Bone marrow (tissue), 2 donors: ENCODE measurements at places on chromosomes 1 and 21.
A peak's percentile ranks its signal among the peaks of the same experiment; 100 is the strongest.

DNA sequence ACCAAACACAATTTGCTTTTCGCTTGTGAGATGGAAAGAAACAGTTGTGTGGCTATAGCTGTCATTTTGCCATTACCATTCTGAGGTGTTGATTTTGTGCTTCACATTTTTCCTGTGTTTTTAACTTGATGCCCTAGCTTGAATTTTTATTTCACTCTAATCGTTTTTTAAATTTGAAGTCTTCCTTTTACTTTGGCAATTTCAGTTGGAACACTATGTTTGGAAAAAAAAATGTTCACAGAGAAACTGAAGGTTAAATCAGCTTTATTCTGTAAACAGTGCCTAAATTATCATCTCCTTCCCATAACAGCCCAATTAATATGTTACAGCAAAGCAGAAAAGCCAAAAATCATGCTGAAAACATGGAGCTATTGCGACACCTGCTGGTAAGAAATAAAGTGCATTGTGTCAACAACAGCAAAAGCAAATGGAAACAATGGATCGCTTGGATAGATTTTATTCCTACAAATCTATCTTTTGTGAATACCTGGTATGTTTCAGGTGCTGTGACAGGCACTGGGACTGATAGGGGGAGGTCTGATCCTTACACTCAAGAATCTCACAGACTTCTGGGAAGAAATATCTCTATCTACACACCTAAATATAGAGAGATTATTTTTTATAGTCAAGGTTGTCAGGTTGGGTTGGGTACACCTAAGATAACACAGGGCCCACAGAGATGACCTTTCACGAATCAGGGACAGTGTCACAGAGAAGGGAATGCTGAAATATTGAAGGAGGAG lies 16.2 kb upstream of the ERICH3 start:
- DNase-seq: no peak

GRCh38 chr1:240341365-240342250 lies 249.9 kb downstream of the FMN2 start:
- DNase-seq: no peak

GRCh38 chr1:227899820-227900449 lies 47.8 kb downstream of the WNT9A start:
- no peak for DNase-seq

DNA sequence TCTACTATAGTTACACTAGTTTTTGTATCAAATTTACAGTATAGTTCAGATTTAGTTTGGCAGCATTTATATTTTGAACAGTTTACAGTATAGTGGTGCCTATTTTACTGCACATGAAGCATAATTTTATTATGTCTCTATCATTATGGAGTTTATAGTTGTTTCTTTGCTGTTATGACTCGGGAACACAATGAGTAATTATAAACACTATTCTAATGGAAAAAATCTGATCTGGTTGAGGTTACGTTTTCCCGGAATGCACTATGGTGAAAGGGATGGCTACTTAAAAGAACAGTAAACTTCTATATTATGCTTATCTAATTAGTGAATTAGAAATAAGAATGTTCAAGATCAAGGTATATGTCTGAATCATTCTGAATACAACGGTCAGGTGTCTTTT lies 10.6 kb downstream of the LCA5L start:
- DNase-seq: no peak

- DNase-seq: no peak
These were observed 410.6 kb upstream of the VAMP3 start for GRCh38 chr1:7360526-7360925.

DNA sequence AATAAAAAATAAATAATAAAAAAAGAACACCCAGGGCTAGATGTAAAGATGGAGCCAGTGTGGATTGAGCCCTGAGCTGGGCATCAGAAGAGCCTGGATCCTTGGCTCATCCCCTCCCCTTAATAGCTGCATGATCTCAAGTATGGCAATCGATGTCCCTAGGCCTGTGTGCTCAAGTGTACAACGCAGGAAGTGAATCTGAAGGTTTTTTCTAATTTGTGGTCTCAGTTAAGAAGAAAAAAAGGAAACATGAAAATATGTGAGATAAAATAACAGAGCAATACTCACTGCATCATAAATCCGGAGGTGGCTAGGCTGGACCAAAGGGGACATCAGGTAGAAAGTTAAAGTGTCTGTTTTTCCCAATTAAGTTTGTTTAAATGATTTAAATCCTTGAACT lies 47.3 kb upstream of the SLC44A3 start:
- no peak for DNase-seq

GRCh38 chr1:112141923-112142322 lies 152.5 kb upstream of the KCND3 start:
- no peak for DNase-seq

DNA sequence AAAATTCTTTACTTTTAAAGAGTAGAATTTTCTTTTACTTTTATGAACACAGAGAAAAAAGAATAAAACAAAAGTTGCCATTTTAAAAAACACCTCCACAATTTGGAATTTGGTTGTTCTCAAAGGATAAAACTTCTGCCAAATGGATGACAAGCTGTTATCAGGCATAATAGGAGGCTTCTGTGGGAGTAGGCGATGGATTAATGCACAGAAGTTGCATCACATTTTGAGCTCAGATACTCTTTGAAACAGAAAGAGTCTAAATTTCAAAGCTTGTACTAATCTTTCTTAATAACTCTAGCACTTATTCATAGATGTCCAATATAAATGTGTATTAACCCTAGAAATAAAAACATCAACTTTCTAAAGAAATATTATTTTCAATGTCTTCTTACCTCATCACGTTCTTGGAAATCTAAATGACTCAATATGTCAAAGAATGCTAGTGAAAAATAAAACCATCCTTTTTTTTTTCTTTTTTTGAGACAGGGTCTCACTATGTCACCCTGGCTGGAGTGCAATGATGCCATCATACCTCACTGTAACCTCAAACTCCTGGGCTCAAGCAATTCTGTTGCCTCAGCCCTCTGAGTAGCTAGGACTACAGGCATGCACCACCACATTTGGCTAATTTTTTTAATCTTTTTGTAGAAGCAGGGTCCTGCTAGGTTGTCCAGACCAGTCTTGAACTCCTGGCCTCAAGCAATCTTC lies 112.8 kb upstream of the USP25 start:
- DNase-seq: no peak

- no peak for DNase-seq
These were observed 258.3 kb upstream of the NEGR1 start for GRCh38 chr1:72540674-72541073.

DNA sequence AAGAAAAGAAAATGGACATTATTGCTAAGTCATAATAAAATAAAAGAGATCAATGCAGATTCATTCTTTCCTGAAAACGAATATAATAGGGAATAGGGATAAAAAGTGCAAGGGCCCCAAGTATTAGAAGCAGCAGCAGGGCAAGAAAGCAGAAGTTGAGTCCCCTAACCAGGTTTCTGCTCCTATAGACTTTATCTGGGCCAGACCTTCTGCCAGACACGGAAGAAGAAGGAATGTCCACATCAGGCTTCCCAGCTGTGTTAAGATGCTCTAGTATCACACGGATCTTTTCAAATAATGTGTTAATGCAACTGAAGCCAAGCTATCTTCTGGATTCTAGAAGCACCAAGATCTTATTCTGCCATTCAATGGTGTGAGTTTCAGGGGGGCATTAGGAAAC lies 26.9 kb downstream of the CD244 start:
- no peak for DNase-seq

DNA sequence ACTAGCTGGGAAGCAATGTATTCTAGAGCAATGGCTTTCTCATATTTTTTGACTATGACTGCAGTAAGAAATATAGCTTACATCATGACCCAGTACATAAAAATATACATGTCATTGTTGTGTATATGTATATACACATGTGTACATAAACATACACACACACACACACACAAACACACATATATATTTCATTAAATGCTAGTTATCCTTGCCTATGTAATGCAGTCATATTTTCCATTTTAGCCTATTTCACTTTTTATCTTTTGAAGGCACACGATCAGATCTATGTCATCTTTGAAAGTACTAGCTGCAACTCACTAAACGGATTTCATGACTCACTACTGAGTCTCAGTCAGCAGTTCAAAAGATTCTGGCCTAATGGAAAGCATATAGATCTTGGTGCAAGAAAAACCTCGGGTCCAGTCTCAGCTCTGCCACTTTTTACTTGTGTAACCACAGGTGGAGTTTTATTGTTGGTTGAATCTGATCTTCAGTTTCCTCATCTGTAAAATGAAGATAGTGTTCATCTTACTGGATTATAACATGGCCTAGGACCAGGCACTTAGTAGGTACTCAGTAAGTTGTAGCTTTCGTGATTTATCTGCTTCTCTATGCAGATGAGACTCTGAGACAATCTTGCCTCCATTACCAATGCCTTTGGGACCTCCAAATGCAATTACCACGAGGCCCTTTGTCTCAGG lies 325.6 kb downstream of the RRAGC start:
- DNase-seq: no peak

DNA sequence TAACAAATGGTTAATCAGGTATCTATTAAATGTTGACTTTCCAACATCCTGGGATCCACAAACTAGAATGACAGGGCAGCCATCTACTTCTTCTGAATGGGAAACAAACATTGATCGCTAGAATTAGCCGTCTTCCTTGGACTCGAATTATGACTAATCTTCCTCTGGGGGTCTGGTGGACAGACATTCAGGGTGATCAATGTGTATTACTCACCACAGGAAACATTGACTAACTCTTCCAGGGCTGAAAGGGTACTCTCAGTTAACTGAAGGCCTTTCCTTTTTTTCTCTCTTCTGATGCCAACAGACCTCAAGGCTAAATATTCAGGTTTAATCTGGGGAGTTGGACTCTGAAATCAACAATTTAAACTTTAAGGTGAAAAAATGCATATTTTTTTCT lies 9.5 kb downstream of the NOL9 start:
- no peak for DNase-seq

- DNase-seq: no peak
These were observed 102.3 kb upstream of the LPGAT1 start for GRCh38 chr1:211932933-211933254.

DNA sequence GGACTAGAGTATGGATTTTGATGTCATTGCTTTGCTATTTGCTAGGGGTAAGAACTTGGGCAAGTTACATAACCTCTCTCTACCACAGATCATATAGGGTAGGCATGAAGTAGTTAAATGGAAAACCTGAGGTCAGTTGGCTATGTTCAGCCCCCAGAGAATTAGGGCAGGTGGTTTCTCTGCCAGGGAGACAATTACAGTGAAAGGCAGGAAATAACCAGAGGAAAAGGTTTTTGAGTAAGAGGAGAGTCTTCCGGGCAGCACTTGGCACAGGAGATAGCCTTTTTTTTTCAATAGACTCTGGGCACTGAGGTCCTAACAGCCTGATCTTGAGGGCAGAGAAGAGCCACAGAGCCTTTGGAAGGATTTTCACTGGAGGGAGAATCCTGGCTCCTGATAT lies 16.7 kb upstream of the SERBP1 start:
- DNase-seq: no peak

DNA sequence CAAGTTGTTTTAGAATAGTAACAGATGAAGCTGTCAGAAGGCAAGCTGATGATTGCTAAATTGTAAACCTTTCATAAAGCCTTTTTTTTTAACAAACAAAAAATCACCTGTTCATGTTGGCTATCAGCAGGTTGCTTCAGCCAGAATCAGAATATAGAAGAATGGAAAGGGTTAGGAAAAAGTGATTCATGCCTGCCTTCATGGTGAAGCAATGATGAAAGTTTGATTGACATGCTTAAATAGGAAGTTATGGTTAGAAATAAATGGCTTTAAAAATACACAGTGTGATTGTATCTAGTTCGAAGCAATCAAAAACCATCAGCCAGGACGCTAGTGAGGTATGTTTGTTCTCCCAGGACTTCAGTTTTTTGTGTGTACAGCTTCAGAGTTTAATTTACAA lies 37.9 kb downstream of the GABPA start:
- DNase-seq: peak; percentile 49

GRCh38 chr1:157056269-157056668 lies 10.7 kb upstream of the ARHGEF11 start:
- no peak for DNase-seq

DNA sequence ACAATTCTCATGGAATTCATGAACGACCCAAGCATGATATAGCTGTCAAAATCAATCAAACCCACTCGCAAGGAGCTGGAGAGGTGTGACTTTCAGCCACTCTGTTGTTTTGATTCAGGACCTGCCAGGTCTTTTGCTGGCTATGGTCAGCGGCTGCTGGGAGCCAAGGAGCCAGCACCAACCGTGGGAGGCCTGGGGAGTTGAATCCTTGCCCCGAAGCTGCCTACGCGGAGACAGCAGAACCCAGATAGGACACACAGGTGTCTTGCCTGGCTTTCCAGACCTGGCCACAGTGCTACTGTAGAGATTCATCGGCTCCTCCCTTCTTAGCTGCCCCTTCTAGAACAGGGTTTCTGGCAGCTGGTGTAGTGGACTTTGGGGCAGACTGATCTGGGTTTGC lies 42.7 kb downstream of the ZSCAN20 start:
- no peak for DNase-seq

- no peak for DNase-seq
These were observed 24.8 kb downstream of the TGFB2 start for GRCh38 chr1:218369688-218370511.

DNA sequence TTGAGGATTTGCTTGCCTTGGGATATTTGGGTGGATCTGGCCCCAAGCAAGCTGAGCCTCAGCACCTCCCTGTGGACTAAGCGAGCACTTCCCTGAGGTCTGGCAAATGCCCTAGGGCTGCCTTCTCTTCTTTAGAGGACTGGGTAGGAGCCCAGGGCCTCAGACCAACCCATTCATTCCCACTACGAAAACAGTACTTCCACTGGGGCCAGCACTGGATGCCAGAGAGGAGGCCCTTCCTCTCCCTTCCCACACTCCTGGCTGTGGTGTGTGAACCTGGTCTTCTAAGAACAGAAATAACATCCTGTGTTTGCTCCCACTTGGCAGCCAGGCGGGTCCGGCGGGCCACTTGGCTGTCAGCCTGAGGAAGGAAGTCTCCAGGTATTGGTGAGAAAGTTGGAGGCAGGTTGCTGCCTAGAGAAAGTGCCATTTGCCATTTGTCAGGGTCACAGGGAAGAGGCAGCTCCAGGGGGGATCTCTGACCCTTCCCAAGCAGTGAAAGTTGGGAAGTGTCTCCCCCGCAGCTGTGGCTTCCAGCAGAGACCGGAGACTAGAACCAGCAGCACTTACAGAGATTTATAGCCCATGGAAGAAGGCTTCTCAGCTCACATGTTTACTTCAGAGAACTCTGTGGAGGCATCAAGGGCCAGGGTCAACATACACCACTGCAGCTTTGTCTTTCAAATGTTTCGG lies 323.5 kb downstream of the SIPA1L2 start:
- no peak for DNase-seq

- DNase-seq: no peak
These were observed 74.5 kb downstream of the FOXJ3 start for GRCh38 chr1:42260376-42261070.

DNA sequence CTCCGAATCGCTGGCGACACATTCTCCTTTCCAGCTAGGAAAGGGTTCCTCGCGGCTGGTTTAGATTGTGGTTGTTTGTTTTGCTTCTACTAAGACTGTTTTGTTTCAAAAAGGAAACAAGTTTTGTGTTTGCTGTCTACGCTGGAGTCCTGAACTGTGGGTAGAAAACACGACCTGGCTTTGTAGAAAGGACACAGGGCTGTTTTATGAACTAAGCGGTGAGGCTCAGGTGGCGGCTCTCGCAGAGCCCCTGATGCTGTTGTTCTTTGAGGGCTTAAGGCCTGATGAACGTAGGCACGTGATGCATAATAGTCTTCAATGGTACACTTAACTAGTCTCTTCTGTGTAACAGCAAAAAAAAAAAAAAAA lies 27.0 kb upstream of the FHAD1 start:
- no peak for DNase-seq

GRCh38 chr1:154520333-154520732 lies 18.1 kb upstream of the SHE start:
- no peak for DNase-seq

- DNase-seq: no peak
These were observed 24.0 kb upstream of the SLC30A10 start for GRCh38 chr1:219952361-219952760.
